ENCODE measurements at places on chromosomes 6 and 20.

DNA sequence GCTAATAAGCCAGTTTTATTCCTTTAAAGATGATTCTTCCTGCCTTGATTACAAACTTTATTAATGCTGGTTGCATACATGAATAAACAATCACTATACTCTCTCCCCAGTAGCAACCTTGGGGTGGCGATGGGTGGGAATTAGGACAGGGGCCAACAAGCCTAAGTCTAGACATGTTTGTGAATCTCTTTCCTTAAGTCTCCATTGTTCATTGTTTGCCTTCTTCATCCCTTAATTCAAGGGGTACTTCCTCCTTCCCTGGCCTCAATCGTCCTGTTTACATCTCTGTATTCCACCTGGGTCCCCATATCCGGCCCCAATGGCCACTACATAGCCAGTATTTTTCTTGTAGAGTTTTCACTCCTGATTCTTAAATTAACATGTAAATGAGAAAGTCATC lies 66.0 kb downstream of the ARHGAP18 start:
- DNase-seq = no peak

- peak; percentile 86 for DNase-seq
These were observed 1.0 kb downstream of the CCN2 start for GRCh38 chr6:131949909-131950766.

- DNase-seq = no peak
These were observed 7.9 kb upstream of the GPRC6A start for GRCh38 chr6:116836606-116837342.

DNA sequence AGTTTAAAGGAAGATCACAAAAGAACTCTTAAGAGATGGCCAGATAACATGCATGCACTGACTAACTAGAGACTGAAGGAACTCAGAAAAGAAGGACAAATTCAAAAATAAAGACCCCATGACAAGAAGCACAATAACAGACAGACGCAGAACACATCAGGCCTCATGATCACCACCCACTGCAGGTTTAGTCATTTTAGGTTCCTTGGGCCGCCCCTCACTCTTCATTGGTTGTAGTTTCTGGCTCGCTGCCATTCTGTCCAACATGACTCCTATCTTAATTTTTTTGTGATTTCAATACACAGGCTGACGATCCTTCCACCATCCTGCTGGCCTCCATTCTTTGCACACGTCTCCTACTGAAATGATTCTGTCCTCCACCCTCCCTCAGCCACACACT lies 21.6 kb downstream of the STX7 start:
- peak; percentile 53 for DNase-seq

DNA sequence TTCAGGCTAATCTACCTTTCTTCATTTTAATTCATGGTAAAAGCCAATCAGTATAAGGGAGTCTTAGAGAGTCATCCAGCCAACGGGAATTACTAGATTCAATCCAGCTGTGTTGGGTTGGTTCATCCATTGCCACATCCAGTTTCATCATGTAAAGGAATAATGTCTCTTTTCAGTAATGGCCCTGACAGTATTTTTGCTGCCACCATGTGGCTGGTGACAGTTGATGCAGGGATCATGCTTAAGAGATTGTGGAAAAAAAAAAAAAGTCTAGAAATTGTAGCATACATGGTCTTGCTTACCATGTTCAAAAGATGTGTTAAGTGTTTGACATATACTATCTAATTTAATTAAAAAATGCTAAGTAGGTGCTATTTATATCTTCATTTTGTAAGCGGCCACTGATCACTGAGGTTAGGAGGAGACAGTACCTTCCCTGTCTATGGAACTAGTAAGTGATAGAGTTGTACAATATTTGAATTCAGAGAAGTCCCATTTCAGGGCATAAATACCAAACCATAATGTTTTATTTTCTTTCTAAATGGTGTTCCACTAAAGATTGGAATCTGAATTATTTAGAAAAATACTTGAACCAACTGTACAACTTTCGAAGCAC lies 135.9 kb downstream of the KHDRBS2 start:
- DNase-seq = peak; percentile 0

DNA sequence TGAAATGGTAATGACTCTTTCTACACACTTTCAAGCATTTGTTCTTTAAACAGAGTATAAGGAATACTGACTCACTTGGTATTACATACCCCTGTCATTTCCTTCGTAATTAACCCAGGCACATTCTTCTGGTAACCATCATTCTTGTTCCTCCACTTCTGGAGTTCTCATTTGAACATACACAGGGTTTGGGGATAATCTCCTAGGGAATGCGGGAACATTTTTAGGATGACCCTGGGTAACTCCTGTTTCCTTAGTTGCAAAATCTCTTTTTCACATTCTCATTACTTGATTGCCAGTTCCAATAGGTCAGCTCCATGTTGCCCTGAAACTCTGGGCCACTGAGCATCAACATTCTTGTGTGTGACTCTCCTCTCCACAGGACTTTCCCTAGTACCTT lies 51.5 kb upstream of the E2F3 start:
- peak; percentile 64 for DNase-seq

DNA sequence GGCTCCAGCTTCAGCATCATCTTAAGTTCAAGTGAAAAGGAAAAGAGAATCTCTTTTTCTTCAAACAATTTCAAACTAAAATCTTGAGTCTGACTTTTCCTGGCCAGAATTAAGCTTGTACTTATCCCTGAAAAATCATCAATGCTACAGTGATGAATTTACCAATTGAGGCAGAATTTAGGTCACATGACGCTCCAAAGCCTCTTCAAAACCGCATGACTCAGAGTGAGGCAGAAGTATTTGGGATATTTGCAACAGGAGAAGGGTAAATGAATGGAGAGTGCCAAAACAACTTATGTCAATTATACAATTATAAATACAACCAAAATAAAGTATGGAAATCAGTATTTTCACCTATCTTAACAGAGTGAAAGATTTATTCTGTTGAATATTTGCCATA lies 515.5 kb downstream of the COL12A1 start:
- DNase-seq = peak; percentile 24

- DNase-seq = no peak
These were observed 86.2 kb downstream of the TULP4 start for GRCh38 chr6:158398252-158399024.

GRCh38 chr6:71031912-71032311 lies 75.1 kb upstream of the B3GAT2 start:
- no peak for DNase-seq

- DNase-seq = no peak
These were observed 13.7 kb downstream of the GSTA4 start for GRCh38 chr6:52981222-52981900.

DNA sequence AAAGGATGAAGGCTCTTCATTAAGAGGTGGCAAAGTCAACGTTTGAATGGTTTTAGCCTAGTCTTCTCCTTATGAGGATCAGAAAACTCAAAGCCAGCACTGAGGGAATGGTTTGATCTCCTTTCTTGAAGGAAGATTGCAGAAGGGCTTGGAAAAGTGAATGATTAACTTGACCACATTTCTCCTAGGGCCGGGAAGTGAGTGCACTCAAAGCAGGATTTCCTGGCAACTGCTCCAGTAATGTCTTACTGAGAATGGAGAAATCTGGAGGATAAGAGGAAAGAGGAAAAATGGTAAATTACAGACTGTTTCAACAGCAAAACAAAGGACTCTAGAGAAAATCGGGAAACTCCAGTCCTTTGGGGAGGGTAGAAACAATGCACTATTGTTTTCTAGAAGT lies 189.0 kb upstream of the FOXA2 start:
- no peak for DNase-seq

- DNase-seq = no peak
These were observed 397.9 kb upstream of the ADGRB3 start for GRCh38 chr6:68237205-68237604.

DNA sequence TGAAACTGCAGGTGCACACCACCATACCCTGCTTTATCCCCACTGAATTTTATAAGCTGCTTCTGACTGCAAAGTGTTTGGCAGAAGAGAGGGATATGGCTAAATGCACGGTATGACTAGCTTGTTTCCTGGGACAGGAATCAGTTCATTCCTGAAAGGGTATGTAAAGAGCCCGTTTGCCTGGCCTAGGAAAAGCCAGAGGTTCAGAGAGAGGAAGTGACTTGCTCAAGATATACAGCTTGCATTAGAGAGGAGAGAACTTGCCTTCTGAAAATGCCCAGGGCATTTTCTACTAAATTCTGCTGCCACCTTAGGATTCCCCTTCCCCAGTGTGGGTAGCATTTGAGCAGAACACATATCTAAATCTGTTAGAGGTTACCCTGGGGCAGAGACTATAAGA lies 683 bp upstream of the GCNT2 start:
- no peak for DNase-seq

DNA sequence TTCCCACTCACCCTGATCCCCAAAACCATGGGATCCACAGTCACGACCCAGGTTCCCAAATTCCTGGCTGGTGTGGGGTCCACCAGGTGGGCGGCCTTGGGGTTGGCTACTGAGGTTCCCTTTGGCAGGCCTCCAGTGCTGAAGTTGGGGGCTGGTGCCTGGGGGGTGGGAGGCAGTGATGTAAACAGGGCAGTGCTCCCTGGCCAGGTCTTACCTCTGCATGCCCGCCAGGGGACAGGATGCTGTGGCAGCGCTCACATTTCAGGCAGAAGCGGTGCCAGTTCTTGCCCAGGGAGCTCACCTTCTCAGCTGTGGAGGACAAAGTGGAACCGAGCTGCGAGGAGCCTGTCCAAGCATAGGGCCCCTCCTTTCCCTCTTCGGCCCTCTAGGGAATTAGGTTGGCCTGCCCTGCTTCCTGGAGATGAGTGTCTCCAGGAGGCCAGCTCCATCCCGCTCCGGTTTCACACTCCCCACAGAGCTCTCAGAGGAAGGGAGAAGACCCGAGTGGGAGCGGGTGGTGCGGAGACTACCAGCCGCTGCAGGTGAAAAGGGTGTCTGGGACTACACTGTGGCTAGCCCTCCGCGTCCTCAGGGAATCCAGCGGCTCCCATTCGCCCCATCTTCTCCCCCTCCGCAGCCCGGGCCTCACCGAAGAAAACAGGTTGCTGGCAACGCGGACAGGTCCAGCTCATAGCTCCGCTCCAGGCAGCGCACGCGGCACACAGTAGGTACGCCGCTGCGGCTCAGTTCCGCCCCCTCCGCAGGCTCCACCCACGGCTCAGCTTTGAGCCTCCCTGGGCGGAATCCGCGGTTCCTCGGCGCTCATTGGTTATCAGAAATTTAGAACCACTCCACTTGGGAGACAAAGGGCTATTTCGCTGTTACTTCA lies at the start of gene CRIP3:
Gene CRIP3 (minus strand): TSS at position 726 of the 889 bp plus-strand sequence. CDS start 34 bp downstream, at position 692.
- peak; percentile 56 for DNase-seq

DNA sequence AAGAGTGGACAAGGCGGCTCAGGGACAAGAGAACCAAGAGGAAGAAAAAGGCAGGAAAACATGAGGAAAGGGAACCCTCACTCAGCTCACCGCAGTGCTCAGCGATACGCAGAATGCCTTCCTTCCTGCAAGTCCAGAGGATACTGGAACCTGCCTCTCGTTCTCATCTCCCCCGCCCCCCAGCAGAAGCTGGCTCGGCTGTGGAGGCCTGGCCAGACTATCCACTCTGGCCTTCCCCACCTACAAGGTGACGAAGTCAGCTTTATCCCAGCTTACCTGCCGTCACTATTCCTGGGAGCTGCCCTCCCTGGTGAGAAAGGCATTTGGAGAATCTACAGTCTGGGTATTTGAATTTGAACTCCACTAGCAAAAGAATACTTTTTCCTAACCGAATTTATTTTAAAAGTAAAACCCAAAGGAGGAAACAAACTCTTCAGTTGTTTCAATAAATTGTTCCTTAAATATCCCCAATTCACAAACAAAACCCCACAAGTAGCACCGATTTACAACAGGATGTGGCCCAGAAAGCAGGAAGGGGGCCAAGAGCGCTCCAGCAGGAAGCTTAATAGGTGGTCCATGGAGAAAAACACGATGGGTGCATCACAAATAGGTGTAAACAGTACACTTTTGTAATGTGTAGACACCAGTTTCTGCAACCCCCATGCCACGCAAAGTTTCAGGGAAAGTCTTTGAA lies 2.1 kb upstream of the DIDO1 start:
- peak; percentile 14 for DNase-seq

DNA sequence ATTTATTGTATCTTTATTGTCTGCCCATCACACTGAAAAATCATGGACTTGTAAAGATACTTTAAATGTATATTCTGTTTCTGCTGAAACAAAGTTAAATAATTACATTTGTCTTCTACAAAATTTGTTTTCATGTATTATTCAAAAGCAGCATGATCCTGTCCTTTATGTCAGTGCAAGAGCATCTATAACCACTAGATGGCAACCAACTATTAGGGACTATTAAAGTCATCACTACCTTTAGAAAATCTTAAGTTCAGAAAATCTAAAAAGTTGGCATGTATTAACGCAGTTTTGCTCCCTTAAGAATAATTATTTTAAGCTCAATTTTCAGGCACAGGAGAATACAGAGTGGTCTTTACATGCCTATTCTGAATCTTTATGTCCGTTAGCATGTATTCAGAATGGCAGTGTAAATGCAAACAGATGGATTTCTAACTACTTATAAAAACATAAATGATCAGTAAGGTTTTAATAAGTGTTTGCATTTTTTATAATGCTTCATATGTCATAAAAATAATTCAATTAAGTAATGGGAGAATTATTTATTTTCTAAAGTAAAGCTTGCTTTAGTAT lies 17.8 kb downstream of the TMEM30A start:
- peak; percentile 52 for DNase-seq

DNA sequence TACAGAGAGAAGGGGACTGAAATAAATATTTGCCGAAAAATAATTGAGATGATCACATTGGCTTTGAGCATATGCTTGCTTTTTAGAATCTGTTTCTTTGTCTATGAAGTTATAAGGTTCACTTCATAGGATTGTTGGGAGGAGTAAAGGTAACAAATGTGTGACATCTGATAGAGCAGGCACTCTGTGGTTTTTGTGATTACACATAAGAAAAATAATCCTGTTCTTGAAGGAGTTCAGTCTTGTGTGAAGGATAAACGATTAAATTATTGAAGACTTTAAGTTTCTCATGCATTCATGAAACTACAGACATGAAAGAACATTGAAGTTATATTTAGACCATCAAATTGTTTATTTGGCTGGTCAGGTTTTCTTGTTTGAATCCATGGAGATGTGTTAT lies 45.0 kb downstream of the QKI start:
- DNase-seq = no peak

- DNase-seq = peak; percentile 56
These were observed 27.4 kb upstream of the MAPRE1 start for GRCh38 chr20:32792316-32792715.

- DNase-seq = no peak
These were observed 258.7 kb downstream of the TAF4 start for GRCh38 chr20:61806995-61807394.

DNA sequence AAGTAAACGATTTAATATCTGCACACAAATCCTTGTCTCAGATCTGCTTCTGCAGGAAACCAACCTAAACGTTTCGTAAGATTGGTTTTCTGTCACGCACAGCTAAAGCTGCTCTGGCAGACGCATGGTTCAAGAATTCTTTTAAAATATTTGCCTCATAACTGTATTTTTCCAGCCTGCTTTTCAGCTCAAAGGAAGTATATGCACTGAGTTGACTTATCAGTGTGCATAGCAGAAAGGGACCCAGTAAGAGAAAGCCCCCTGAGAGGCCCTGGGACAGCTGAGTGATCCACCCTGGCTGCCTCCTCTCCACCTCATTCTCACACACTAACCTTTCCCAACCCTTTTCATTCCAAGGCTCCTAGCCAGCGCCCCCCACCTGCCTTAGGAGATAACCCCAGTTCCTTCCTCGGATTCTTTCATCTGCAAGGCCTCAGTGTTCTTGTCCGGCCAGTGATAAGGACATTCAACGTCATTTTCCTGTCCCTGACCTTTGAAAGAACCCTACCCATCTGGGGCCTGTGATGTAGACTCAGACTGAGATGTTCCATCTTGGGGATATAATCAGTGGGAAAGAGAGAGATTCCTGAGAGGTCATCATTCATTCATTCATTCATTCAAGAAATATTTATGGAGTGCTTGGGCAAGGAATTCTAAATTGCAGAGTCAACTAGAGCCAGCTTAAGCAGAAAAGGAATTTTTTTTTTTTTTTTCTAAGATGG lies 22.4 kb upstream of the SLC9A8 start:
- DNase-seq = peak; percentile 72

Measured in fibroblast of skin of right quadriceps (primary cell).